NCI-H446 treated with DMSO at 0.1 percent for 48 hours (cell line): ENCODE measurements at places on chromosomes 16 and 17.

DNA sequence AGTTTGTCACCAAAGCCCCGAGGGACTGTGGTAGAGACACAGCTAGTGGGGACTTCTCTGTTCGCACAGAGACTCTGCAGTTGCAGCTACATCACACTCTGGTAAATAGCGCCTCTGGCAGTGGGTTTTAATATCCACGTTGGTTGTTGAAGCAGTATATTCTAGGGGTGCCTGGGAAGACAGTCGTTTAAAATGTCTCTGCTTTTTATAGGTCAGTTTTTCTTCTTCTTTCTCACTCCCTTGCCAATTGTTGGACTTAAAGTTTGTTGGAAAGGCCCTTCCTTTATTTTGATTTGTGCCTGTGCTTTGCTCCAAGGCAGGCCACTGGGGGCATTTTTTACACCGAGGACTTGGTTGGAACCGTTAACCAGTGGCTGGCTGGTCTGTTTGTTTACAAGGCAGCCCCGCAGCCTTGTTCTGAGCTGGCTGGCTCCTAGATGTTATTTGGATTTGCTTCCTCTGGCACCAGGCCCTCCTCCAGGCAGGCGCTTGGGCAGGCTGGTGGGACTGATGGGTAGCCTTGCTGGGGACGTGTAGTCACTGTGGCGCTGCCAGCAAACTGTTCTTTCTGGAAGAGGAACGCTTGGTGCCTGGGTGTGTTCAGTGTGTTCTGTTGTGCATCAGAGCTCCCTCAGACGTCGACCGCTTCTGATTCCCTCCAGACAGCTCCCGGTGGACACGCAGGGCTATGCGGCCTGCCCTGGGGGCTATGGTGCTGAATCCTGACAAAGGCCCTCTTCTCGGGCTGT, 218.2 kb upstream of the CHMP6 start:
- DNase-seq = peak; percentile 97

DNA sequence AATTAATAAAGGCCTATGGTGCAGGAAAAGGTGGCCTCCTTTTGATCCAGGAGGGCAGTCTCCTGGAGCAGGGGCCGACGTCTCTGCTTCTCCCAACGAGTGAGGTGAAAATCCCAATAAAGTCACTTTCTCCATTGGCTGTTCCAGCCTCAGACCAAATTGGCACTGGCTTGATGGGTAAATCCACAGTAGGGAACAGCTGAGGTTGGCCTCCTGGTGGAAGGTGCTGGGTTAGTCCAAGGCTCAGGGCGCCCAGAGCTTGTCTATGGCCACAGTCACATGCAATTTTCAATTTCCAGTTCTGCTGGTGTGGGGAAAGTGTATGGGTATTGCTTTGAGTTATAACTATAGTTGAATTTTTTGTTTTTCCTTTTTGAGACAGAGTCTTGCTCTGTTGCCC, 79.0 kb downstream of the NETO2 start:
- no peak for DNase-seq

GRCh38 chr17:696369-696768, 18.3 kb downstream of the VPS53 start:
- no peak for DNase-seq

DNA sequence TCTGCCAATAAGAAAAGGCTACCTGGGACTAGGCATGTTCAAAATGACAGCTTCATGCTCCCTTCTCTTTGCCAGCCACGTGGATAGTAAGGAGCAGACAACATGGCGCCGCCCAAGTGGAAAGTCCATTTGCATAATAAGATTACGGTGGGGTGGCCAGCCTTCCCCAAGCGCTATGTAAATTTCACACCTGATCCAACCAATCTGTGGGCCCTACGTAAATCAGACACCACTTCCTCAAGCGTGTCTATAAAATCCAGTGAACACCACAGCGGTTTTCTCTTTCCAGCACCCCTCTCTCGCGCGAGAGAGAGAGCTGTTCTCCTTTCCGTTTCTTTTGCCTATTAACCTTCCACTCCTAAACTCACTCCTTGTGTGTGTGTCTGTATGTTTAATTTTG, 140.3 kb upstream of the ERCC4 start:
- DNase-seq = no peak

DNA sequence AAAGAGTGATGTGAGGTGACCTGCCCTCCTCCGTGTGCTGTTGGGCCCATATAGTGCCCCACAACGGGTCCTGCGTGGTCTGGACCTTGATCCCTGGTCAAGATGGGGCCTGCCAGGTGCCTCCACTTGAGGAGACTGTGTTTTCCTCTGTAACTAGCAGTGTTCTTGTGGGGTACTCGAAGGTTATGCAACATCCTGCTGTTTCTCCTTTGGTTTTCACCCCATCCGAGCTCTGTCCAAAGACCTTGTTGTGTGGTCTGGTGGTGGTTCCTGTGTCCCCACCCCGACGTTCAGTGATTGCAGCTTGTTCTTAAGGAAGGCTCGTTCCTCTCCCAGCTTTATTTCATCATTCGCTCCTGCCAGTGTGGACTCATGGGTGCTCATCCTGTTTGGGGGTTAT, 38.7 kb upstream of the ZNF750 start:
- no peak for DNase-seq

DNA sequence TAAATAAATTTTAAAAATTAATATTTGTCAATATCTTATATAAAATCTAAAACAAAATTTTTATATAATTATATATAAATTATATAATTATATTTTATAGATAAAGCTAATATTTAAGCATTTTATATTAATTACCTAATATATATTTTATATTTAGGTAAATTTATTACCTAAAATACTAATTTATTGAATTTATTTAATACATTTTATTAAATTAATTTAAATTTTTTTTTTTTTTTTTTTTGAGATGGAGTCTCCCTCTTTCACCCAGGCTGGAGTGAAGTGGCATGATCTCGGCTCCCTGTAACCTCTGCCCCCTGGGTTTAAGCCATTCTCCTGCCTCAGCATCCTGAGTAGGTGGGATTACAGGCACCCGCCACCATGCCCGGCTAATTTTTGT, 22.4 kb downstream of the ATAD5 start:
- DNase-seq = no peak

- no peak for DNase-seq
Observed at GRCh38 chr17:2335726-2336214, 487 bp downstream of the TSR1 start.

DNA sequence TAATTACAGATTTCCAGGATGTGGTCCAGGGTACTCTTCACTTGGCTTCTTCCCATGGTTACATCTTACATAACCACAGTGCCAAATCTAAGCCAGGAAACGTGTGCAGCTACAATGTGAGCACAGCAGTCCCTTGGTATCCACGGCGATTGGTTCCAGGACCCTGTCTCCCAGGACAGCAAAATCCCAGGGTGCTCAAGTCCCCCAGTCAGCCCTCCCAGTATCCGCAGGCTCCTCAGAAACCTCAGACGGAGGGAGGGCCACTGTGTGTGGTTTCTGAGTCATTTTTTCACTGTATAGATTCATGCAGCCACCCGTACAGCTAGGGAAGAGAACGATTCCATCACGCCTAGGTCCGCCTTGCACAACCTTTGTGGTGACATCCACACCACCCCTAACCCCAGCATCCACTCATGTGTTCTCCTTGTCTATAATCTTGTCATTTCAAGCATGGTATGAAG, 11.1 kb upstream of the ATP2C2 start:
- no peak for DNase-seq

- DNase-seq = no peak
Observed at GRCh38 chr17:848402-848801, 66.2 kb downstream of the MRM3 start.

GRCh38 chr17:79549141-79549915, 61.5 kb downstream of the RBFOX3 start:
- no peak for DNase-seq
